ENCODE measurements at places on chromosomes 13 and 19. TPM values are rescaled to one million over a fixed set of nuclear protein-coding genes. Genes with fewer than 3 reads are reported as not detected.

The PCP2 gene
- total RNA-seq: not detected

The LRRC4B gene
- 17.9 TPM for total RNA-seq

DNA sequence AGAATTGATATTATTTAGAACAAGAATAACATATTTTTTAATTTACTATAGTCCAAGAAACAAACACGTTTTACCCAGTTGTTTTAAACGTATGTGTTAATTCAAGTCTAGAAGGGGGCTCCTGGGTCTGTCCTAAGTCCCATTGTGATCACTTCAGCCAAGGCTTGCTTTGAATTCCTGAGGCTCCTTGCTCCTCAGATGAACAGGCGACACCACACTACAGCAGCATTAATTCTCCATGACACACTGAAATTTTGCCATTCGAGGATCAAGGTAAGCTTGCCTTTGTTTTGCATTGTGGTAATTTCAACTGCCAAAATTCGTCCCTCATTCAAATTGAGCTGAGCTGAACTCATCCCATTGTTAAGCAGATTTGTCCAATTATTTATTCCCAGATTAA, 1442.6 kb downstream of the SLITRK5 start:
- DNase-seq: no peak

The SPRY2 gene
- 43.2 TPM for total RNA-seq

DNA sequence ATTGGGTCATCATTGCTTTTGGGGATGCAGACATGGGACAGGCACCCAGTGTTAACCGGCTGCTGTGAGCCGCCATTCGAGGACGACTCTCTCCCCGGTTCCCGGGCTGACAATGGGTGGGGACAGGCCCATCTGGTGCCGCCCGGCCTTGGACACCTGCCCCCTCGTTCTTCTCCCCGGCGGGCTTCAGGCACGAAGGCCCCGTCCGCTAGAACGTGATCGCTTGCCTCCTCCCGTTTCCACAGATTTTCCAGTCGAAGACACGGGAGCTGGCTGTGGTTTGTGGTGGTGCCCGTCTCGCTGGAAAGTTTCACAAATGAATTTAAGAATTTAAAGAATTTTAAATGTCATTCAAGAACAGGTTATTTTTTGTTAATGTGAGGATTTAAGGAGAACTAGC, 2.0 kb downstream of the PALM start:
- no peak for DNase-seq

DNA sequence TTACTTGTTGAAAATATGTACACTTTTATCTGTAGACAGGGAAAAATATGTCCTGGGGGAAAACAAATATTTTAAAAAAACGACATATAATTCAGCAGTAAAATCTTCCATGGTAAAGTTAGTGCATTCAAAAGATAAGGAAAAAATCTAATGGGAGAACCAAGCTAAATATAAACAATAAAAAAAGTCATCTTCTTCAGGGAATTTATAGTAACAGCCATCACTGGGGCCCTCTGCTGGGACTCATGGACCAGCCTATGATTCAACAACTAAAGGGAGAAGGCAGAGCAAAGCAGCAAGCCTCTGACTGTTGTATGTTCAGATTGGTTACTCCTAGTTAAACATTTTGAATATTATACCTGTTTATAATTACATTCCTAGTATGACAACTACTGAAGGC, 93.0 kb downstream of the ITGBL1 start:
- no peak for DNase-seq

DNA sequence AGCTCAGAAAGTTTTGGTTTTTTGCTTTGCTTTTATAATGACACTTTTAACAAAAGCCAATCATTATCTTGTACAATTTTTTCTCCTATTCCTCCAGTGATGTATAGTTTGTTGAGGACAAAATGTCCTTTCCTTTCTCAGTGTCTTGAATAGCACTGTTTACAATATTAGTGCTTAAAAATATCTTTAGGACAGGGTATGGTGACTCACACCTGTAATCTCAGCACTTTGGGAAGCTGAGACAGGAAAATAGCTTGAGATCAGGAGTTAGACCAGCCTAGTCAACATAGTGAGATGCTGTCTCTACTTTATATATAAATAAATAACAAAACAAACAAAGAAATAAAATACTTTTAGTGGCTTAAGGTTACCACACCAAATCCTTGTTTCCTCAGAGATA, 41.9 kb downstream of the SPRY2 start:
- DNase-seq: no peak

- DNase-seq: no peak
These were observed 53.1 kb downstream of the KL start for GRCh38 chr13:33069365-33069764.

DNA sequence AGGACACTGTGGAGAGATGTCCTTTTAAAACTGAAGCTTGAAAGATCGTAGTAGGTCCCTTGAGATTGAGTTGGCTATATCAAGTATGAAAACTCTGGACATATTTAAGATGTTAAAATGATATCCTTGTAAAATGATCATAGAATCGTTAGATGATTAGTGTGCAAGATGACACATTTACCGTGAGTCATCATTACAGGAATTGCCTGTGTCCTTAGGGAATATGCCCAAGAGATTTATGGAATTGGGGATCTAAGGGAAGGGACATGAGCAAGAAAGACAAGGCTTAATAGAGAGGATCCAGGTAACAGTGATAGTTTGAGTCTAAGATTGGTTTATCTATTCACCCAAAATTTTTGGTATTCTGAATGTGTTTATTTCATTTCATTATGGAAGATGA, 233.7 kb downstream of the GPC5 start:
- no peak for DNase-seq

- DNase-seq: no peak
These were observed 47.4 kb upstream of the PCDH20 start for GRCh38 chr13:61463024-61463423.
